ENCODE measurements at places on chromosomes 6 and 20. TPM values are rescaled to one million over a fixed set of nuclear protein-coding genes. Genes with fewer than 3 reads are reported as not detected.

SALL4 gene
- not detected for total RNA-seq

DNA sequence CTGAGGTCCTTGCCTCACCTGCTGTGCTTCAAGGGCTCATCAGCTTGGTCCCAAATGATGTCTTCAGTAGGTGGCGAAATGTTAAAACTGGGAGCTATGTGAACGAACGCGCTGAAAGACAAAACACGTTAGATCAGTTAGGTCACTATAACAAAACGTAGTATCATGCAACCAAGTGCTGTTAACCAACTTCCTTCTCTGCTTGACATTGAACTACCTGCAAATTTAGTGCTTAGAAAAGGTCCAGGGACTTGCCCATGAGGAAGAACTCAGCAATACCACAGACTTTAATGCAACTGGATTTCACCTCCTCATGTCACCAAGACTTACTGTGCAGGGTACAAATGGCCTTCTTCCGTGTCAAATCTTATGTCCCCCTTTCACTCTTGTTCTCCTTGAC is 24.8 kb downstream of the BACH2 start:
- no peak overlapping the region for H3K4me3 ChIP-seq
- H3K27ac ChIP-seq: no peak overlapping the region
- no peaks in the 10 kb centered on the region for H3K27me3 ChIP-seq

- H3K36me3 ChIP-seq: no peaks in the 10 kb centered on the region
- peaks cover 10% of the 10 kb centered on the region for H3K4me1 ChIP-seq
Measured at GRCh38 chr6:142857796-142858555, 87.0 kb downstream of the HIVEP2 start.

GRCh38 chr20:61510778-61511330 is 258.8 kb downstream of the CDH4 start:
- H3K36me3 ChIP-seq: no peaks in the 10 kb centered on the region
- no peak overlapping the region for H3K27ac ChIP-seq
- no peaks in the 10 kb centered on the region for H3K27me3 ChIP-seq
- DNase-seq: no peak
- no peaks in the 10 kb centered on the region for H3K4me1 ChIP-seq
- no peak overlapping the region for H3K4me3 ChIP-seq

GRCh38 chr20:20518263-20518662 is 150.4 kb downstream of the INSM1 start:
- no peak overlapping the region for H3K4me3 ChIP-seq
- H3K36me3 ChIP-seq: no peaks in the 10 kb centered on the region
- no peaks in the 10 kb centered on the region for H3K4me1 ChIP-seq
- H3K27me3 ChIP-seq: no peaks in the 10 kb centered on the region

GRCh38 chr6:133637874-133638273 is 251.0 kb upstream of the TCF21 start:
- no peaks in the 10 kb centered on the region for H3K27me3 ChIP-seq
- peak overlapping the region; percentile 16 for H3K27ac ChIP-seq
- H3K36me3 ChIP-seq: no peaks in the 10 kb centered on the region
- peaks cover 7% of the 10 kb centered on the region for H3K4me1 ChIP-seq
- DNase-seq: no peak

DNA sequence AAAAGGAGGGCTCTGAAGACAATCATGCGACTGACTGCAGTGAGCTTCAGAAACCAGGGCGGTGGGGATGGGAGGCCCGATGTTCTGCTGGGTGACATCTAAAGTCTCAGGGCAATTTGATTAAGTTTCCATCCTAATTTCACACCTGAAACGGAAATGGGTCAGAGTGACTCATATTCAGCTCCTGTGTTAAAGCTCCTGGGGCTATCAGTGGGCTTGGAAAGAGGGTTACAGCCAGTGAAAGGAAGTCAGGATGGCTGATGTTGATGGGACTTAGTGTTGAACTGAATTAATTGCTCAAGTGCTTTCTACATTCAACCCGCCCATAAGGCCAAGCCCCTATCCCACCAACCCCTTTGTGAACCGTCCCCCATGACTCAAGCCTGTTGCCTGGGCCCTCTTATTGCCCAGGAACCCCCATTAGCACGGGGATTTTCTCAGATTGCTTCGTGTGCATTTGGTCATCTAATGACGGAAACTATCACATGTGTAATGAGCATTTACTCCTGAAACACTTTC is 47.1 kb upstream of the TBC1D7 start:
- no peak overlapping the region for H3K27ac ChIP-seq
- DNase-seq: no peak
- peaks cover 30% of the 10 kb centered on the region for H3K4me1 ChIP-seq
- no peaks in the 10 kb centered on the region for H3K36me3 ChIP-seq
- H3K4me3 ChIP-seq: no peak overlapping the region

SRMS gene
- total RNA-seq: not detected

DNA sequence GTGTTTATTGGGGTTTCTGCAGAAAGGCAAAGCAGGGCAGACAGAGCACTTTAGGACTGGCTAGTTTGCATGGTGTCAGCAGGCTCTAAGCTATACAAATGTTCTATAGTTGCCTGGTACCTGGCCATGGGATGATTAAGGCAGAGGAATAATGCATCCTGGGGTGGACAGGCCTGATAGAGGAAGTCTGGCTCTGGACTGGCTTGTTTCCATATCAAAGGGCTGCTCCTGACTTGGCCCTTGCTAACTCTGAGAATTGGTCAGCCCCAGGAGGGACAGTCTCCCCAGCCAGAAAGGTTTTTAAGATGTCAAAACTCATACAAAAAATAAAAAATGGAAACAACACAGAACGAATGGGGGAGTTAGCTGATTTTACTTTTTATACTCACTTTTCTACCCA is 136.9 kb downstream of the TBC1D7 start:
- H3K27me3 ChIP-seq: no peaks in the 10 kb centered on the region
- H3K27ac ChIP-seq: no peak overlapping the region
- H3K36me3 ChIP-seq: no peaks in the 10 kb centered on the region

DNA sequence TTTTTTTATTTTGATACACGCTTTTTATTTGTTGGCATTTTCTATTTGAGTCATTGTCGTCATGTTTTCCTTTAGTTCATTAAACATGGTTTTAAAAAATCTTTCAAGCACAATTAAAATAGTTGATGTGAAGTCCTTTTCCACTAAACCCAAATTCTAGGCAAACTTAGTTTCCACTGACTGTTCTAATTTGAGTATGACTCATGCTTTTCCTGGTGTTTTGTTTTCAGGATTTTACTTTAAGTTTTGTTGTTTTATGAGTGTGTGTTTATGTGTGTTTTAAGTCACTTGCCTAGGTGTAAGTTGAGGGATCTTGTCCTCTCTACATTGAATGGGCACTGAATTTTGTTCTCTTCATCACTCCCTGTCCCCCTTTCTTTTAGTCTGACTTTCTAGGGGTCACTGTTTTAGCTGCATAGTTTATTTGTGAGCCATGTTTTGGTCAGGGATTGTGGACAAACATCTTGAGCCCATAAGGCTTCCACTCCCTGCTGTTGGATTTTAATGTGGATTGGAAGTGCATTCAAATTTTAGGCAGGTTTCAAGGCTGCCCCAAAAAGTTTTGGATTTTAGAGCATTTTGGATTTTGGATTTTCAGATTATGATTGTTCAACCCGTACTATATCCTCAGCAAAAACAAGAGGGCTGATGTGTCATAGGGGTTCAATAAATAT is 94.8 kb downstream of the CDYL start:
- H3K4me1 ChIP-seq: peaks cover 41% of the 10 kb centered on the region
- no peaks in the 10 kb centered on the region for H3K36me3 ChIP-seq
- no peak overlapping the region for H3K27ac ChIP-seq
- H3K4me3 ChIP-seq: no peak overlapping the region
- H3K27me3 ChIP-seq: no peaks in the 10 kb centered on the region

MLIP gene
- not detected for total RNA-seq

FAM217A gene
- total RNA-seq: not detected

- H3K4me1 ChIP-seq: no peaks in the 10 kb centered on the region
- no peak overlapping the region for H3K4me3 ChIP-seq
- no peak for DNase-seq
- no peaks in the 10 kb centered on the region for H3K27me3 ChIP-seq
Measured at GRCh38 chr6:62805431-62805830, 405.8 kb upstream of the FKBP1C start.

KHDC1L gene
- not detected for total RNA-seq

HLA-DQB1 gene
- 3.2 TPM for total RNA-seq

CPNE5 gene
- total RNA-seq: 6.6 TPM

- DNase-seq: no peak
- no peaks in the 10 kb centered on the region for H3K4me1 ChIP-seq
- no peak overlapping the region for H3K27ac ChIP-seq
- no peak overlapping the region for H3K4me3 ChIP-seq
- no peaks in the 10 kb centered on the region for H3K36me3 ChIP-seq
Measured at GRCh38 chr6:150236544-150236943, 93.7 kb downstream of the PPP1R14C start.

GRCh38 chr6:147615659-147616456 is 107.4 kb downstream of the SAMD5 start:
- no peaks in the 10 kb centered on the region for H3K36me3 ChIP-seq
- no peak for DNase-seq
- no peak overlapping the region for H3K27ac ChIP-seq
- H3K4me1 ChIP-seq: no peaks in the 10 kb centered on the region

RPP40 gene
- 4.7 TPM for total RNA-seq

MAP7 gene
- total RNA-seq: 9.3 TPM

Data from vagina (tissue), 2 donors.